ENCODE measurements at places on chromosomes 6 and 20.

- DNase-seq, result no peak
These were observed 27.7 kb downstream of the UQCC2 start for GRCh38 chr6:33683576-33684427.

DNA sequence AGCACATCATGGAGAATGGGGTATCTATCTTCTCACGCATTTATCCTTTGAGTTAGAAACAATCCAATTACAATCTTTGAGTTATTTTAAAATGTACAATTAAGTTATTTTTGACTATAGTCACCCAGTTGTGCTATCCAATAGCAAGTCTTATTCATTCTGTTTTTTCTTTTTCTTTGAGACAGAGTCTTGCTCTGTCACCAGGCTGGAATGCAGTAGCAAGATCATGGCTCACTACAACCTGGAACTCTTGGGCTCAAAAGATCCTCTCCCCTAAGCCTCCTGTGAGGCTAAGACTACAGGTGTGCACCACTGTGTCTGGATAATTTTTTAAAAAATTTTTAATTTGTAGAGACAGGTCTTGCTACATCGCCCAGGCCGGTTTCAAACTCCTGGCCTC, 201.5 kb upstream of the ZNF217 start:
- no peak for DNase-seq

GRCh38 chr6:55782275-55782674, 93.1 kb downstream of the BMP5 start:
- DNase-seq, result no peak

- DNase-seq, result no peak
These were observed 57.0 kb upstream of the AIG1 start for GRCh38 chr6:143003676-143004075.

- DNase-seq, result no peak
These were observed 38.5 kb downstream of the DLGAP4 start for GRCh38 chr20:36344517-36345132.

DNA sequence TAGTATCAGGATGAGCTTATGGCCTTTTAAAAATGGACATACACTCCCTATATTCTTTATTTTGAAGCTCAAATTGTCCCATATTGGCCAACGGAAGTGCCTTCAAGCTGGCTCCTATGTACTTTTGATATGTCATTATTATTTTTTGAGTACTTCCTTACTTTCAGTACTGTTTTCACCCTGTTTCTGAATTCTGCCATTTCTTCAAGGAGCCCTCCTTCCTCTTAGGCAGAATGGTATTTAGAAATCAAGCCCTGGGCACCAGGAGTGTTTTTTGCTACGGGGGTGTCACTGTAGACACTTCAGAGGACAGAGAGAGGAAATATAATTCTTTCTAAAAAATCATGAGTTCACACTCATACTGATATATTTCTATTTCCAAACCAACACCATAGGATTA, 5.5 kb upstream of the MYLK4 start:
- DNase-seq, result no peak

DNA sequence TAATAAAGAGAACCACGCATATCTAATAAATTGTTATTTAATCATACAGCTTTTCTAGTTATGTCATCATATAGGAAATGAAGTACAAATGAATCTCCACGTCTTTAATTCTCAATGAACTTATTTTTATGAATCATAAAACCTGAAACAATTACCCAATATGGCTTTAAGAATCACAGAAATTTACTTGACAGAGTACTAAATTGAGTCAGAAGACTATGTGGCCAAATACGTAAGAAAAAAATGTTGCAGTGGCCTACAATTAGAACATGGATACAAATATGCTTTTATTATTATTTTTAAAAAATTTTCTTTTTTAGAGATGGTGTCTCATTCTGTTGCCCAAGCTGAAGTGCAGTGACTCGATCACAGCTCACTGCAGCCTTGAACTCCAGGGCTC, 584.7 kb upstream of the SLC35B3 start:
- DNase-seq, result no peak

- DNase-seq, result no peak
These were observed 127.4 kb downstream of the CDH26 start for GRCh38 chr20:60085551-60086132.

GRCh38 chr6:159213405-159213804, 44.2 kb downstream of the FNDC1 start:
- no peak for DNase-seq

- no peak for DNase-seq
These were observed 7.0 kb downstream of the CEBPB start for GRCh38 chr20:50197463-50198179.

- no peak for DNase-seq
These were observed 104.9 kb downstream of the GJA10 start for GRCh38 chr6:89999154-89999553.

- DNase-seq, result no peak
These were observed 6.1 kb downstream of the PTPRT start for GRCh38 chr20:43183536-43184070.

- no peak for DNase-seq
These were observed 593.9 kb upstream of the BTBD3 start for GRCh38 chr20:11323816-11324215.

DNA sequence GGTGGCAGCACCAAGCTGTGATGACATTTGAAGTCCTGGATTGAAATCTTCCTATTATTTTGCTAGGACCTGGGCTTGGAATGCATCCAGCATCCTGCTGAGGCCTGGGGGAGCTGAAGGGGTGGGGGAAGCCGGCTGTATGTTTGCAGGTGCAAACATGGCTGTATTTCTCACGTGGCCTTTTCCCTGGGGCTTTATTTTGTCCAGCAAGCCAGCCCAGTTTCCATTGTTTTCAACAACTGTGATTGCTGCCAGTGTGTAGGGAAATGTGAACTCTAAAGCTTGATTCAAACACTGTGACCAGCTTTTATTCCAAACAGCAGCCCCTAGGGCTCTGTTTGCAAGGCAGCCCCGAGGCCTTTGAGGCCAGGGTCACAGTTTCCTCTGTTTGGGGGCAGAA, 683.0 kb downstream of the DHX35 start:
- DNase-seq, result no peak

DNA sequence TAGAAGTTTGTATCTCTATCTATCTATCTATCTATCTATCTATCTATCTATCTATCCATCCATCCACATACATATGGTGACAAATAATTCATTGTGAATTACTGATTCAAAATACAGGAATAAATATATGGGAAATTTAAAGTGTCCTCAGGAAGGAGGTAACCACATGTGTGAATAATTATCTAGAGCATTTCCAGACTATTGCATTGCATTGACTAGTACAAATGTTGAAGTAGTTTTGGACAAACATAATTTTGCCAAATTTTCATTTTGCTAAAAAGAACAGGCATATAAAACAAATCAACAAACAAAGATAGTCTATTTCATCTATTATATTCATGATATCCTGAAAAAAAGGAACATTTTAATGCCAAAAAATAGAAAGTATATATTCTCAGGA, 192.7 kb downstream of the UTRN start:
- no peak for DNase-seq

GRCh38 chr6:1796706-1797529, 187.2 kb downstream of the FOXC1 start:
- DNase-seq, result no peak

- peak; percentile 68 for DNase-seq
These were observed 45.7 kb downstream of the RAMACL start for GRCh38 chr6:166540631-166541331.

- no peak for DNase-seq
These were observed 185.7 kb downstream of the MTHFD1L start for GRCh38 chr6:151051164-151051563.

DNA sequence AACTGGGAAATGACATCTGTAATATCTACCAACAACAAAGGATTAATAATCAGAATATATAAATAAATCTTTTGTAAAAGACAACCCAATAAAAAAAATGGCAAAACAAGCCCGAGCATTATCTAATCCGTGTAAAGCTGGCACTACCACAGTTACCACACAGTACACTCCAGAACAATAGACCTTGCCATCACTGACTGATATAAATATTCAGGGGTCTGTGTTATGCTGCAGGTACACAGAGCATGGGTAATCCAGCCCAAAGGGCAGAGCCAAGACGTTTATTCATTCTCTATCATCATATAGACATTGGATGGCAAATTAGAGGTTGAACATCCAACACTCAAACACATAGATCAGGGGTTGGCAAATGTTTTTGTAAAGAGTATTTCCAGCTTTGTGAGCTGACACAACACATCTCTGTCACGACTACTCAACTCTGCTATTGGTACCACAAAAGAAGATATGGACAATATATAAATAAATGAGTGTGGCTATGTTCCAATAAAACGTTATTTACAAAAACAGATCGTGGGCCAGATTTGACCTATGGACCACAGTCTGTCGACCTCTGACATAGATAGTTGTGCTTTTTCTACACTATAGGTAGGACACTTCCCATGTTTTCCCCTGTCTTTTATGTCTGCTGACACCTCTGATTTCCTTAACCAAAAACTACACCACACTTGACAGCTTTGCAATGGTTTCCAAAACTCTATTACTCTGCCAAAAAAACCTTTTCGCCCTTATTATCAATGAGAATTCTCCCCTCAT, 4.5 kb downstream of the NCOA6 start:
- DNase-seq, result no peak

- DNase-seq, result peak; percentile 68
These were observed 65.9 kb downstream of the PTPN1 start for GRCh38 chr20:50575865-50576720.

GRCh38 chr20:51400051-51400926, 142.2 kb downstream of the NFATC2 start:
- peak; percentile 64 for DNase-seq

DNA sequence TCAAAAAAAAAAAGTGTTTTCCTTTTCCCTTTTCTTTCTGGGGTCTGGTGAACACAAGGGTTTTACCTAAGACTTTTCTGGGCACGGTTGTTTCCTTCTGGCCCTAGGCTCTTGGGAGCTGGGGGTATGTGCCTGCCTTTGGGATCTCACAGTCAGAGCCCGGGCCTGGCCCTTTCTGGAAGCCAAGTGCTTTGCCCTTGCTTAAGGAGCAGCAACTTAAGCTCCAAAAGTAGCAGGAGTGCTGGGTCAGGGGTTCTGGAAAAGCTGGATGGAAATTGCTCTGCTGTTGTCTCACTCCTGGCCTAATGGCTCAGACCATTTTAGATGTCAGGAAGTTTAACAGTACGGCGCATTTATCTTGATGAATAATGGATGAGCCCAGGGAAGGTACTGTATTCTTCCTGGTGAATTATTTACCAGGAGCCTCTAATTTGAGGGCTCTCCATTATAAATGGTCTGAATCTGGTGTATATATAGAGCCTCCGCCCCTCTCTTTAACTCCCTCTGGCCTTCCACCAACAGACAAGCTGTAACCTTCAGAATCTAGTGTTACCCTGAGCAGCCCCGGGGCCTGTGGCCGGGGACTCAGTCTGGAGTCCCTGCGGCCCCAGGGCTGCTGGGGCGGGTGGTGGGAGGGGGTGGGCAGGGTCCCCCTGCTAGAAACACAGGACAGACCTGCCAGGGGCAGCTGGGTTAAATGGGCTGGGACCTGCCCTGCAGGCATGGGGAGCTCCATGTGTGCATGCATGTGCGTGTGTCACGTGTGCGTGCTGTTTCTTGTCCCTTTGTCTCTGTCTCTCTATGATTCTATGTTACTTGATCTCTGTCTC, 37.5 kb downstream of the PTK7 start:
- no peak for DNase-seq

DNA sequence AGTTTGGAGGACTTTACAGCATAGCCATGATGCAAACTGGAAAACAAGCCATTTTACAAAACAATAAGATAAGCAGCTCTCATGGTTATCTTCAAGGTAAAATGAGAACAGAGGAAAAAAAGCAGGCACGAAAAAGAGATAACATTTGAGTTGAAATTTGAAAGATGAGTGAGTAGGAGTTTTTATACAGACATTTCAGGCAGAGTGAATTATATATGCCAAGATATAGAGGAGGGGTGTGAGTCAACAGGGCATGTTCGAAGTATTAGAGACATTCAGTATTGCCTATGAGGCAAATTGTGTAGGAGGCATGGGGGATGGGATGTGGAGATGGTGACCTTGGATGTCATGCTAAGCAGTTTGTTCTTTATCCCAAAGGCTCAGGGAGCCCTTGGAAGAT, 240.5 kb upstream of the MAN1A1 start:
- no peak for DNase-seq

- DNase-seq, result no peak
These were observed 76.6 kb upstream of the RBM24 start for GRCh38 chr6:17204533-17204932.

GRCh38 chr20:38799203-38799602, 6.3 kb upstream of the PPP1R16B start:
- no peak for DNase-seq

GRCh38 chr20:36314734-36315544, 8.8 kb downstream of the DLGAP4 start:
- DNase-seq, result no peak

- DNase-seq, result no peak
These were observed 74.2 kb downstream of the MTFR2 start for GRCh38 chr6:136175873-136176272.

- no peak for DNase-seq
These were observed 22.5 kb downstream of the ADGRB3 start for GRCh38 chr6:68657374-68658139.

GRCh38 chr6:56757588-56757984, 114.9 kb upstream of the DST start:
- no peak for DNase-seq

DNA sequence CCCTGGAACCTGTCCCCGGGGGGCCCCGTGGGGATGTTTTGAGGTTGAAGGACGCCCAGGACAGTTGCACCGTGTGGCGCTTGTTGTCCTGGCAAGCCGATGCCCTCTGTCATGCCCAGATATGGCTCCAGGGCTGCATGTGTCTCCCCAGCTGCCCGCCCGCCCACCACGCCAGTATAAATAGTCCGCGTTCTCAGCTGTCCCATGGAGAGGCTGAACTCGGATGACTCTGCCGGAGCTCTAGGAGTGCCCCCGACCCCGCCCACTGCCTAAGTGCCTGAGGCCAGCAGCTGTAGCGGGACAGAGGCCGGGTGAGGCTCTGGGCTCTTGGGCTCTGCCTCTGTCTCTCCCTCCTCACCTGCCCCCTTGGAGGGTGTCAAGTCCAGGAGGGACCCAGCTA, 83.0 kb upstream of the GATA5 start:
- DNase-seq, result no peak

- no peak for DNase-seq
These were observed 217.0 kb downstream of the HAO1 start for GRCh38 chr20:7723284-7723683.

DNA sequence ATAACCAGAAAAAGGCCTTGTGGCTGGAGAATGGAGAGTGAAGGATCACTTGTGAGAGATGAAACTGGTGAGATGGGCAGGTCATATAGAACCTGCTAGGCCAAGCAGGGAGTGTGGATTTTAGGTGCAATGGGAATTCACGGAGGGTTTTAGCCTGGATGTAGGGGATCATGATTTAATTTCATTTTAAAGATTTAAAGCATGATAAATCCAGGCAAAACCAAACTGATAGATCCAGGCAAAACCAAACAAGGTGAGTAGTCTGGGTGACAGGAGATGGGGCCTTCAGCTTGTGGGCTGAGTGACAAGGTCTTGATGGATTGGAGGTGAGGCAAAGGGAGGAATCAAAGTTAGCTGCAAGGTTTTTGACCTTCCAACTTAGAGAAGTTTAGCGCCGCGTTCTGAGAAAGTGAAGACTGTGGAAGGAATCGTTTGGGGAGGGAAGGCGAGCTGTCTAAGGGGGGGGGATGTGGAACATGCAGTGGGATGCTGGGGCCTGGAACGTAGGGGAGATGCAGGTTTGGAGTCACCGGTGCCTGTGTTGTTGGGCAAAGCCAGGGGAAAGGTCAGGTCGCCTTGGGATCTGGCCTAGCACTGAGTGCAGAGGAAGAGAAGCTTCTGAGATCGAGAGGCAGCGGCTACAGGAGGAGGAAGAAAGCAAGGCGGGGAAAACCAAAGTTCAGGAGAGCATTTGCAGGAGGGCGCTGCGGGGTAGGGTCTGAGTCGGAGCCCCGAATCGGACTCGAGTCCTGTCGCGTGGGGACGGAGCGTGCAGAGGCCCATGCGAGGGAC, 1.3 kb upstream of the PLCG1 start:
- DNase-seq, result no peak
